ENCODE measurements at places on chromosomes 12 and 14.

GRCh38 chr12:42885677-42886076 lies 296.1 kb upstream of the PRICKLE1 start:
- DNase-seq: no peak

DNA sequence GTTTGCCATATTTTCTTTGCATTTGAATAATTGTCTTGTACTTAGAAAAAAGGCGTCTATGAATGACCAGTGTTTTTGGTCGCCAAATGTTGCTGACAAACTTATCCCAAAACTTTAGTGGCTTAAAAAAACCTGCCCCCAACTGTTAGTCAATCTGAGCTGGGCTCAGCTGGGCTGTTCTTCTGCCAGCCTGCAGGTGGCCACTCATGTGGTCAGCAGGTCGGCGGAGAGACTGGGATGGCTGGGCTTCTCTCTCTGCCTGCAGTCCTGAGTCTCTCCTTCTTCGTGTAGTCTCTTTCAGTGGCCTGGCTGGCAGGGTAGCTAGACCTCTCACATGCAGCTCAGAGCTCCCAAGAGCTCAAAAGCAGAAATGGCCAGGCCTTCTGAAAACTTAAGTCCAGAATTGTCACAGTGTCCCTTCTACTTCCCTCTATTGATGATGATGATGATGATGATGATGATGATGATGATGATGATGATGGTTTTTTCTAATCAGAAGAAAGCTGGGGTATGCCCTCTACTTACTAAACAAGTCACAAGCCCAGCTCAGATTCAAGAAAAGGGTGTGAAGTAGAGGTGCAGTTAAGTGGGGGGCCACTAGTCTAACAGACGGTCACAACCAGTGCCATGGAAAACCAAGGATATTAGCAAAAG lies 87.9 kb downstream of the PTPN11 start:
- DNase-seq: no peak

- no peak for DNase-seq
Measured at GRCh38 chr12:129615001-129615400, 288.8 kb downstream of the TMEM132D start.

GRCh38 chr14:57085801-57086200 lies 182.9 kb downstream of the EXOC5 start:
- DNase-seq: no peak

- no peak for DNase-seq
Measured at GRCh38 chr12:104630230-104630670, 173.5 kb downstream of the CHST11 start.

DNA sequence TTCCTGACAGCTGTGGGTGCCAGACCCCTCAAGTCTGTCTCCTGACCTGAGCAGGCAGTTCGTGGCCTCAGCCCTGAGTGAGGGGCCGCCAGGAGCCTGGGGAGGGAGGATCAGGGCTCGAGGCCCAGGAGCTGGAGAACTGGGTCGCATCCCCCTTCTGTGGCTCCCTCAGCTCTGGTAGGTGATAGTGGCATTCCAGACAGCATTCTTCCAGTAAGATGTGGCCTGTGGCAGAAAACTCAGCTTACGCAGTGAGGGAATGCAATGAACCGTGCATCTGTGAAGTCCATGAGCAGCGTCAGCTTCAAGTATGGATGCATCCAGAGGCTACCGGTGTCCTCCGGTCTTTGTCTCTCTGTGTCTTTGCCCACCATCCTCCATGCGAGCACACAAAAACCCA lies 28.4 kb upstream of the FBRSL1 start:
- DNase-seq: no peak

DNA sequence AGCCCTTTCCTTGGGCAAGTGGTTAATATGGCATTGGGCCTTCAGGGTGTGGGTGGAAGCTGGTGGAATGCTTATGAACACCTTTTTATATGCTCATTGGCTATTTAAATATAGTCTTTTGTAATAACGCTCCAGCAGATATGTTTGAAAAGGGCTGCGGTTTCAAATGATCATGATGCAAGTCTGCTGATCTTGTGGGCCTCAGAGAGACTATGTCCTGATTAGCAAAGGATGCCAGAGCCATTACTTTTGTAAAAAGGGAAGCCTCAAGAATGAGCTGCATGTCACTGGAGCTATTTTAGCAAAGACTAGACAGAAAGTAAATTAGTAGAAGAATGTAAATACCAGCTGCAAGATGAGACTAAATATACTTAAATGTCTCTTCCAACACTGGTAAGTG lies 200.5 kb downstream of the GXYLT1 start:
- no peak for DNase-seq

- DNase-seq: no peak
Measured at GRCh38 chr12:11967376-11968047, 103.2 kb upstream of the BCL2L14 start.

DNA sequence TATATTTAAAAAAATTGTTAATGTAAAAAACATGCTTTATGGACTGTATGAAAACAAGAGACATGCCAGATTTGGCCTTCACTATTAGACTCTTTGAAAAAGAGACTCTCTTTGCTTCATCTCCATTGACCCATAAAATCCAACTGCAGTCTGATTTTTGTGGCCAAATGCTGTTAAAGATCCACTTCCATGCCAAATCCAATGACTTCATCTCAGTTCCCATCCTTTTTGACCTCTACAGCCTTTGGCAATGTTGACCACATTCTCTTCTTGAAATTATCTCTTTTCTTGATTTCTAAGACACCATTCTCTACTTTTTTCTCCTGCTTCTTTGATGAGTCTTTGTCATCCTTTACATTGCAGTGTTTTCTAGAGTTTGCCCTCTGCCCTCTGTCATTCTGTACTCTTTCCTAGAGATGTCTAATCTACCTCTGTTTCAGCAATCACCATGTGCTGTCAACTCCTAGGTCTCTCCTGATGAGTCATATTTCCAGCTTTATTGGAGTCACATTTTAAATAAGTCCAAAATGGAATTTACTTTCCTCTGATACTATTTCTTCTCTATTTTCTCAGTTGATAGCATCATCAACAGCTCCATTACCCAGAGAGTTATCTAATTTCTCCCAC lies 2.4 kb downstream of the TMPRSS12 start:
- no peak for DNase-seq

- no peak for DNase-seq
Measured at GRCh38 chr12:46770501-46771183, 55.2 kb downstream of the SLC38A4 start.

DNA sequence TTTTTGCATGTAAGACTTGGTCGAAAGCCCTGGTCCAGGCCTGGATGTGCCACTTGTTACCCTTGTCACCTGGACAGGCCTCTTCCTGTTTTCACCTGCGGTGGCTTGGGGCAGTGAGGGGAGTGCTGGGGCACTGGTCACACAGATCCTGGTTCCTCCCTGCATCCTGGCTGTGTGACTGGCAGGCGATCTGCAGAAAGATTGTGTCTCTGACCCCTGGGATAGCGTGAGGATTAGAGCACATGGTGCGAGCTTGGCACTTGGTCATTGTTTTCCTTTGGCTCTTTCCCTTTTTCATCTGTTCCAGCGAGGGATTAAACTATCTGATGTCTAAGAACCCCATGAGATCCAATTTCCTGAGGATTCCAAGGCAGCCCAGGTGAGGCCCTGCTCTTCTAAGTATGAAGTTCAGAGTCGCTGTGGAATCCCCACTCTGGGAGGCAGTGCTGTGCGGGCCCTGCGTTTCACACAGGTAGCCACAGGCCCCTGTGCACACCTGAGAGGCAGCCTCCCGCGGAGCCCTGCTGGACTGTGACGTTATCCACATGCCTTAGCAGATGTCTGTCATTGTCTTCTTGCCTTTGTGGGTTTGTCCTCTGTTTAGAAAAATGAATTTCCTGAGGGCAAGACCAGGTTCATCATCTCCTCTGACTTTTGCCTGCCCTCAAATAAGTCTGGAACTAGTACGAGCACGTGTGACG lies 288.4 kb downstream of the CACNA1C start:
- DNase-seq: no peak

DNA sequence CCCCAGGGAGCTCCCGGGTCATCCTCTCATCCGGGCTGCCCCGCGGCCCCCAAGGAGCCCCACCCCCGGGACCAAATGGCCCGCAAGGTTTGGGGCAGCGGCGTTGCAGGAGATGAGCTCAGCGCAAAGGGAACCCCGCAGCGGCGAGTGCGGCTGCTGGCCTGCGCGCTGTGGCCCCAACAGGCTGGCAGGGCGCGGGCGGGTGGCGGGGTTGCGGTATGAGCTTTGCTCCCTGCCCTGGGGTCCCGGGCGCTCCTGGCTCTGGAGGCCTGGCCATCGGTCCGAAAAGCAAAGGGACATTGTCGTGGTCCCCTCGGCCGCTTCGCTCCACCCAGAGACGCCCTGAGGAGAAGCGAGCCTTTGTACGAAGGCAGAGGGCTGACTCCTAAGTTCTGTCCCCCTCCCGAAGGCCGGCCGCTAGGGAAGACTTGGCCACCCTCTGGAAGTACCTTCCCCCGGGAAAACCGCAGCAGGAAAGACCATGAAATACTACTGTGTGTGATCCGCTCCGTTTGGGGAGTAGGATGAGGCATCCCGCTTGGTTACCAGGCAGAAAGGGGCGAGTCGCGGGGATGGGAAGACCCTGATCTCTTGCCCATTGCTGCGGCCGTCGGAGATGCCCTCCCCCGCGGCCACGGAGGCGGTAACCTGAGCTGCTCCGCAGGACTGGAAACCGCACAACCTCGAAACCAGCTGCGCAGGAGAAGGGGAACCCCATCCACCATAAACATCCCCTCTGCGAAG lies 620 bp upstream of the NID2 start:
- DNase-seq: no peak

DNA sequence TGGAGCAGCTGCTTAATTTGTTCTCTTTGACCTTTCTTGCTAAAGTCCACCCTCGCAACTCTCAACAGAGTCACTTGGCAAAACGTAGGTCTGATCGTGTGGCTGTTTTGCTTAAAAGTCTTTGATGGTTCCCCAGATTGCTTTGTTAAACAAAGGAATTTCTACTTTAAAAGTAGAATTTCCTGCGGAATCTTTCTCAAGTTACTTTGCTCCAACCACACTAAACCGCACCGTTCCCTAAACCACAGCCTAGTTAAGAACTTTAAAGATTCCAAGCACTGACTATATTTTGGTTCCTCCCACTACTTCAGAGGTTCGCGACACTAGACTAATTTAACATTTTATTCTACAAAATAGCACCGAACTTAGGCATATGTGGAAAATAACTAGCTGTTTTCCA lies 114.8 kb upstream of the FGD4 start:
- DNase-seq: no peak

GRCh38 chr14:34302654-34303053 lies 159.4 kb downstream of the SPTSSA start:
- DNase-seq: no peak

DNA sequence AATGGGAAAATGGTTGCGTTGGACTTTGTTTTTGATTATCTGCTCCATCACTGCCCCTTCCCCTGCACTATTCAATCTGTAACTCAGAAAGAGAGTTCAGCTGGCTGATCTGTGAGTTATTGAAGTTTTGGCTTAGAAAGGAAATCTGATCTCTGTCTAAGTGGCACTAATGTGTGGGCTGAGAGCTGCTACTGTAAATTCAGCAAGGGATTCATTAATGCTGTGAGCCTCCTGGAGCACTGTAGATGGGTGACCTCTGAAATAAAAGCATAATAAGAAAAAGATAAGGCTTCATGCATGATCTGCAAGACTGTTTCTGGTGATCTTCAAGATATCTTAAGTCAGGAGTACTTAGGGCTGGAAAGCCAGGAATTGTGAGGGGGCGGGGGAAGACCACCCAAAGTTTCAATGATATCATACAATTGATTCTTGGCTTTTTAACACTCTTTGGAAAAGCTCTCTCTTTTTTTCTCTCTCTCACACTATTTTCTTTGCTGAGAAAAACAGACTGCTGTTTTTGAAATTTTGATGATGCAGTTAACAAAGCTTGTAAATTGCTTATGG lies 101.1 kb downstream of the C12orf75 start:
- DNase-seq: no peak

GRCh38 chr14:101034986-101035385 lies 131.5 kb upstream of the RTL1 start:
- DNase-seq: no peak

GRCh38 chr14:101821528-101821927 lies 60.0 kb downstream of the PPP2R5C start:
- no peak for DNase-seq

GRCh38 chr14:53004976-53005375 lies 54.1 kb upstream of the FERMT2 start:
- no peak for DNase-seq

DNA sequence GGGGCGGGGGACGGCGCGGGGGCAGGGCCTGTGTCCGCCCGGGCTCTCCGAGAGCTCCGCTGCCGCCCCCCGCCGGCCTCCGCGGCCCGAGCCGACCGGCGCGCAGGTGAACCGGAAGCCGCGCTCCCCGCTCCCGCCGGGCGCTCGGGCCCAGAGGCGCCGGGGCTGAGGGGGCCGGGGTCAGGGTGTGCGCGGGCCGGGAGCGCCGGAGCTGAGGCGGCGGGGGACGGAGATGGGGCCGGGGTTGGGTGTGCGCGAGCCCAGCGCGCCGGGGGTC lies 431 bp downstream of the HIP1R start:
- DNase-seq: peak; percentile 83

GRCh38 chr14:89724628-89724960 lies 229.9 kb downstream of the EFCAB11 start:
- peak; percentile 36 for DNase-seq

DNA sequence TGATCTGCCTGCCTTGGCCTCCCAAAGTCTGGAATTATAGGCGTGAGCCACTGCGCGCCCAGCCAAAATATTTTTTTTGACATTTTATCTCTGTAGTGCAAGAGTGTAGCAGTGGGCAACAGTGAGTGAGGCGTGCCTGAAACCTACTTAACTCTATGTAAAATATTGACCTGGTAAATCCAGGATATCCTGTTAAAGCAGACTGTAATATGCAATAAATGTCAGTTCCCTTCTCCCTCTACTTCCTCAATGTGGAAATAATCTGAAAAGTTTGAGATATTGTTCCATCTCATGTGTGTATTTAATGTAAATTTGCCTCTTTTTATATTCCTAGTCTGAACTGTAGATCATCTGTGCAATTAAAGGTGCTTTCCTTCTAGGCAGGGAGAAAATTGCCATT lies 9.5 kb upstream of the CDK17 start:
- no peak for DNase-seq

DNA sequence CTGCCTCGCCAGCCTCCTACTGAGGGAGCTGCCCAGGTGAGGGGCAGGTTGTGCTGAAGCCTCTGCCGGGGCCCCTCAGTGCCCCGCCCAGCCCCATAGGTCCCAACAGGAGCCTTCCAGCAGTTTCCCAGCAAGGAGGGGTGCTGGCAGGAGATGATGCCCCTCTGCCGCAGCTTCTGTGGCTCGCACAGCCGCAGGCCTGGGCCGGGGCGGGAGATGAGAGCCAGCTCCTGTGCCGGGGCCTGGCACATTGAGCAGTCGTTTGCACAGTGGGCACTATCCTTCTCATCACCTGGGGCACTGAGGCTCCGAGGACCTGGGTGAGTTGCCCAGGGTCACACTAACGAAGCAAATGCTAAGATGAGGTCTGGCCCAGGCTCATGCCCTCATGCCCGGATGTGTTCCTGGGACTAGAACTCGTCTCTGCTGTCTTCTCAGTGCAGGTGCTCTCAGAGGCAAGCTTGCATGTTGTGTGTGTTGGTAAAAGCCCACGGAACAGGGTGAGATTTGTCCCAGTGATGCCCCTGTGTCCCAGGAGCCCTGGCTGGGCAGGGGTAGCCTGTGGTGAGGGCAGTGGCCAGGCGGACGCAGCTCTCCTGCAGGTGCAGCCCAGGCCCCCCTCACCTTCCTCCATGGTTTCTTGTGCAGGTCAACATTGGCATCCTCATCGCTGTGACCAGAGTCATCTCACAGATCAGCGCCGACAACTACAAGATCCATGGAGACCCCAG lies 177.5 kb downstream of the ADGRD1 start:
- no peak for DNase-seq

GRCh38 chr14:94441130-94441529 lies 11.5 kb downstream of the SERPINA11 start:
- no peak for DNase-seq

- DNase-seq: no peak
Measured at GRCh38 chr12:57657744-57658143, 24.7 kb upstream of the B4GALNT1 start.
